ENCODE measurements at places on chromosomes 13 and 19.

DNA sequence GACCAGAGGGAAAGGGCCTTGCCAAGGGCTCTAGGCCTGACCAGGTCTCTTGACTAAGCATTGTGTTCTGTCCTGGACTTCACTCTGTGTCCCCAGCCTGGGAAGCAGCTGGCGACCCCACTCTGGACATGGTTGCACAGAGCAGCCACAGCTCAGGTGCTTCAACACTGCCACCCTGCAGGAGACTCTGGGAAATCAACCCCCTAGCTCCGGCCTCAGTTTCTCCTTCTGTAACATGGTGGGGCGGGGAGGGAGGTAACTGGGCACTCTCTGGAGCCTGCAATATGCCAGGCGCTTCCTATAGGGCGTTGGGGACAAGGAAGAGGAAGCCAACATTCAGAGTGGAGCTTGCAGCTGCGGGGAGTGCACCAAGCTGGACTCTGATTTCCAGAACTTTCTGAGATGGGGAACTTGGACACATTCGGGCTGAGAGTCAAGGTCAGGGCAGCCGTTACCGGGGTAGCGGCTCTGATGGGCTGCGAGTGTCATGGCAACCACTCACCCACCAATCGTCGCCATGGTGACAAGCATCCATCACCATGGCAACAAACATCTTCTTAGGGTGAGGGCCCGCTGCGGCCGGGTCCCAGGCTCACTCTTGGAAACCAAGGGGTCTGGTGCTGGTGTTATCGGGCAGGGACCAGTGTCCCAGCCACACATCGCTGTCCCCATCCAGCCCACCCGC lies 12.8 kb downstream of the F2RL3 start:
- DNase-seq: no peak

GRCh38 chr13:39881887-39882286 lies 226.4 kb downstream of the COG6 start:
- no peak for DNase-seq

GRCh38 chr19:13404236-13404635 lies 102.0 kb downstream of the CACNA1A start:
- DNase-seq: no peak

DNA sequence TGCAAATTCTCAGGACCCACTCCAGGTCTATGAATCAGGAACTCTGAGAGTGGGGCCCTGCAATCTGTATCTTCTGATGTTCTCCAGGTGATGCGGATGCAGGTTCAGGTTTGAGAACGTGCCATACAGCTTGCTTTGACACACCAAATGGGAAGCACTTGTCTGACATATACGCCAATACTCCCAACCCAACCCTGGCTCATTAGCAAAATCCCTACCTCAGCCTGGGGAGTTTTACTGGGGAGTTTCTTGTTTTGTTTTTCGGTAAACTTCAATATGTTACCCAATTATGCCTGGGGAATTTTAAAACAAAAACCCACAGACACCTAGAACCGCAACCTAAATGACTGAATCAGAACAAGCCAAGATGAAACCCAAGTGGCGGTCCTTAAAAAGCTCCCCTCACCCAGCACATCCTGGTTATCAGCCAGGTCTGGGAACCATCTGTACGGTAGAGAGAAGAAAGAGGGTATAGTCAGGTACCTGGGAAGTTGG lies 41.2 kb downstream of the ABCC4 start:
- DNase-seq: no peak

DNA sequence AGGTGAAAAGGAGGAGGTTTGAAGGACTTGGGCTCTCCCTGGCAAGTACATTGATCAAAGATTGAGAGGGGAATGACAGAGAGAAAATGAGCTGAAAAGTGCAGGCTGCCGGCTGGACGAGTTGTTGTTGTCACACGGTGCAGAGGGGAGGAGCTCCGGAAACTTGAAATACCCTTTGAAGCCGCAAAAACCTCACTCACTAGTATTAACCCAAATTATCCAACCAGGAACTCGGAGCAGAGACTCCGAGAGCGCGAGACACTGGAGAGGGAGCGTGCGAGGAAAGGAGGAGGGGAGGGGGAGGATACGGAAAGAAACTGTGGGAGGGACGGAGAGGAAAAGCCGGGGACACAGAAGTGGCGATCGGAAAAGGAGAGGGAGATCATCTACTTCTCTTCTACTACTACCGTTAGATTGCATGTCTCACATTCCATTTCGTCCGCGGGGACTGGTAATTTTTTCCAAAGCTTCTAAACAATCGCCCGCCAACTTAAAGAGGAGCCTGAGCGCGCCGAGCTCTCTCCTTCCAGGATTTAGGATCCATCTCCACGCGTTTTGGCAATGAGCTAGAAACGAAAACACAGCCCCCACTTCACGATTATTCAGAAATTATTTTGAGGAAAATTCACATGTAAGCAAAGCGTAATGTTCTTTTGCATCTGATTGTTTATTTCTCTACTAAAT lies at the start of gene DACH1:
DACH1 (minus strand) TSS at position 74 of the 684 bp plus-strand sequence.
- DNase-seq: peak; percentile 18

All from GM19239 (cell line).